Pancreas (tissue), 10 donors: ENCODE measurements at places on chromosomes 13 and 19. TPM values are rescaled to one million over a fixed set of nuclear protein-coding genes. Genes with fewer than 3 reads are reported as not detected.

The PTPRH gene
- 5.8 TPM for polyA plus RNA-seq

The GIPC3 gene
- polyA plus RNA-seq = 0.92 TPM

The NOVA2 gene
- 2.6 TPM for polyA plus RNA-seq

The ZNF607 gene
- polyA plus RNA-seq = 2.3 TPM
